GM04503 (cell line): ENCODE measurements at places on chromosomes 1 and 21.

- no peak for DNase-seq
Observed at GRCh38 chr1:1779320-1779675, 1.0 kb upstream of the NADK start.

DNA sequence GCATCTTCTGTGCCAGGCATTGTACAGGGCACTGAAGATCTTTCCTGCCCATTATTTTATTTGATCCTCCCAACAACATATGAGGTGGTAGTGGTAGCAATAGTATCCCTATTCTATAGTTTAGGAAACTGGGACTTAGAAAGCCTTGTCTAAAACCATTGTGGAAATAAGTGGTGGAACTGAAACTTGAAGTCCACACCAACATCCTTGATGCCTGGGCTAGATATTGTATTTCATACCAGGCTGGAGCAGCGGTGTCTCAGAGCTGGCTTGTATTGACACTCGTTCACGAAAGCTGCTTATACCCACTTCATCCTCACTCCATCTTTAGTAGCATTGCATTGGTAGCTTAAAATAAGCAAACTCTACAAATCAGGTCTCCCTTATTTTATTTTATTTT lies 9.7 kb upstream of the CTSS start:
- no peak for DNase-seq

- DNase-seq, result no peak
Observed at GRCh38 chr1:8430476-8430875, 112.6 kb downstream of the SLC45A1 start.

DNA sequence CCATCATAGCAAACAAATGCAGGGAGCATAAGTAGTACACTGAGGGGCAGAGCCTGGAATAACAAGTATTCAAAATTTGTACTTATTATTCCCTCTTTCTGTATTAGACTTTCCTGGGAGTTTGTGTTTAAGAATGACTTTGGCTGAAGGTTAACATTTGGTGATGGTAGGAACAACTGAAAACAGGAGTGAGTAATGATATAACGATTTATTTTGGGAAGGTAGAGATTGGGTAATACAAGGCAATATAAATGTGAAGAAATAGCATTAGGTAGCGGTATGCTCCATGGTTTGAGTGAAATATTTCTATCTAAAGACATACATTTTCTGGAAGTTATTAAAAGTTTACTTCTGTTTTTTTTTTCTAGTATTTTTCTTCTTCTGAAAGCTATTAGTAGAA lies 18.5 kb upstream of the C1orf21 start:
- DNase-seq, result no peak

GRCh38 chr1:23980728-23981070 lies 572 bp upstream of the SRSF10 start:
- DNase-seq, result no peak

DNA sequence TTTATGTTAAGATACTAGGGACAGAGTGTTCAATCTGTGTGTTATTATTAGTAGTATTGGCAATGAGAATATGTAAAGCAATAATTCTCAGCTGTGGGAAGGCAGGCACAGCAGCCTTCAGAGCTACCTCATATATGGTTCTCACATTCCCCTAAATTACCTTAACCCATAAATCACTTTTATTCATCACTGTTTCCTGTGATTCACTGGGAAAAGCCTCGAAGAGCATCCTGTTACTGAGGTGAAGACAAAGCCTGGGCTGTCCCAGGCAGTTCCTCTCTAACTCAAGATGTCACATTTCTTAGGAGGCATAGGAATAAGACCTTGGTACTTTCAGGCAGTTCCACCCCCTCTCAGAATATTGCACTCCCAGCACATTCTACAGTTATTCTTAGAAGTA lies 965.7 kb downstream of the NCAM2 start:
- DNase-seq, result no peak

DNA sequence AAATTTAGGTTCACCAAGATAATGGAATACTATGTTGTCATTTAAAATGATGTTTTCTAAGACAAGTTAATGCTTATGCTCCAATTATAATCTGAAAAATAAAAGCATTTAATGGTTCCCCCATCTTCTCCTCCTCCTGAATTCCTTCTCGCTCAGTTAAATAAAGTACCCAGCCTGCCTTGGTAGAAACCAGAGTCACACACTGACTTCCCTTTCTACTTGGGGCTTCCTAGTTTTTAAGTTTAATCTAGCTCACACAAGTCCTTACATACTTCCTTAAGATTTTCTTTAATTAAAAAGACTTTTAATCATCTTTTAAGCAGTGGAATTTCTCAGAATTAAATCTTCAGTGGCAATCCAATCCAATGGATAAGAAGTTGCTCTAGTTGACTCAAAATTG lies 32.9 kb downstream of the CD58 start:
- DNase-seq, result no peak

DNA sequence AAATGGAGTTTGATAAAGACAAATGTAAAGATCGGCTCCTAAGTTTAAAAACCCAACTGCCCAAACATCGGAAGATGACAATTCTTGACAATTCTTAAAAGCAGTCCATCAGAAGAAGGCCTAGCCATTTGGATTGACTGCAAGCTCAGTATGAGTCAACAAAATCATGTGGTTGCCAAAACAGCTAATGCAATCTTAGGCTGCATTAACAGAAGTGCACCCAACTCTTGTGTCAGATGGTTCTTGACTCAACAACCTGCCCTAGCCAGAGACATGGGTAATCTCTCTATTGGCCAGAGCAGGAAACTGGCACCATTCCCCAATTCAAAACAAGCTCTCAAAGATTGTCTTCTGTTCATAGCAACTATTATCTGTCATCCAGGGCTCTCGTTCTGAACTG lies 9.9 kb upstream of the NCF2 start:
- DNase-seq, result peak; percentile 78

DNA sequence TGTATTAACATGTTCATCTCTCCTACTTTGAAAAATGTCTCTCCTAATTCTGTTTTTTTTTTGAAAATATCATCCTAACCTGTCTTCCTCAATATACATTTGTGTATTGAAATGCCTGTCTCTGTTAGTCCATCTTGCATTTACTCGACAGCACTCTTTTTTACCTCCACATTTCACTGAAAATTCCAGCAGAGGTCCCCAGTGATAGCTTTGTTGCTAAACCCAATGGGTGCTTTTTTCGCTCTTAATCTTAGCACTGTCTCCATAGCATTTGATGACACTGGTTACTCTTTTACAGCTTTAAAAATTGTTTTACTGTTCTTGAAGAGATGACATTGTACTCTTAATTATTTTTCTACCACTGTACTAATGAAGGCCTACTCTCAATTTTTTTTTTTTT lies 10.8 kb downstream of the OSBPL9 start:
- DNase-seq, result no peak

- no peak for DNase-seq
Observed at GRCh38 chr1:163440090-163440489, 118.3 kb downstream of the NUF2 start.

DNA sequence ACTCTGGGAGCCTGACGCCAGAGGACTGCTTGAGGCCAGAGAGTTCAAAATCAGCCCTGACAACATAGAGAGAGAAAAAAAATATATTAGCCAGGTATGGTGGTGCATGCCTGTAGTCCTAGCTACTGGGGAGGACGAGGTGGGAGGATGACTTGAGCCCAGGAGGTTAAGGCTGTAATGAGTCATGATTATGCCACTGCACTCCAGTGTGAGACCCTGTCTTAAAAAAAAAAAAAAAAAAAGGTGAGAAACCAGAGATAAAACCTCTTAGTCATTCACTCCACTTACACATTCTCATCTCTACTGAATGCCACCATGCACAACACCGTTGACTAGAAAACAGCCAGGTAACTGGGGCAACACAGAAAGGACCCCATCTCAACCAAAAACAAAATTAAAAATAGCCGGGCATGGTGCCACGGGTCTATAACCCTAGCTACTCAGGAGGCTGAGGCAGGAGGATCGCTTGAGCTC lies 178.1 kb downstream of the SLC45A1 start:
- no peak for DNase-seq

GRCh38 chr1:158121604-158122254 lies 59.0 kb upstream of the CD1D start:
- no peak for DNase-seq

GRCh38 chr21:32338209-32338921 lies 39.7 kb downstream of the MRAP start:
- no peak for DNase-seq

GRCh38 chr1:64909031-64909430 lies 57.3 kb downstream of the JAK1 start:
- DNase-seq, result no peak

DNA sequence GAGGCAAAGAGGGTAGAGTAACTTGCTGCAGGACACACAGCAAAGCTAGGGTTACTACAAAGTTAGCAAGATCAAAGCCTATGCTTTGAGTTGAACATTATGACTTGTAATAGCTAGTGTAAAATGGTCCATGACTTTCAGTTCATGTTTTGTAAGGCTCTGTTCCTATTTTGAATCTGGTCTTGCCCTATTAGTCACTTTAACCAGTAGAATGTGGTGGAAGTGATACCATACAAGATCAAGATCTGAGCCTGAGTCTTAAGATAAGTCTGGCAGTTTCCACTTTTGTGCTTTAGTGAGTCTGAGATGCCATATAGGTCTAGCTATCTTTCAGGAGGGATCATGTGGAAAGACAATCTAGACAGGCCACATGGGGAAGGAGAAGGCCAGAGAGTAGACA lies 282.1 kb upstream of the BRINP3 start:
- DNase-seq, result no peak

DNA sequence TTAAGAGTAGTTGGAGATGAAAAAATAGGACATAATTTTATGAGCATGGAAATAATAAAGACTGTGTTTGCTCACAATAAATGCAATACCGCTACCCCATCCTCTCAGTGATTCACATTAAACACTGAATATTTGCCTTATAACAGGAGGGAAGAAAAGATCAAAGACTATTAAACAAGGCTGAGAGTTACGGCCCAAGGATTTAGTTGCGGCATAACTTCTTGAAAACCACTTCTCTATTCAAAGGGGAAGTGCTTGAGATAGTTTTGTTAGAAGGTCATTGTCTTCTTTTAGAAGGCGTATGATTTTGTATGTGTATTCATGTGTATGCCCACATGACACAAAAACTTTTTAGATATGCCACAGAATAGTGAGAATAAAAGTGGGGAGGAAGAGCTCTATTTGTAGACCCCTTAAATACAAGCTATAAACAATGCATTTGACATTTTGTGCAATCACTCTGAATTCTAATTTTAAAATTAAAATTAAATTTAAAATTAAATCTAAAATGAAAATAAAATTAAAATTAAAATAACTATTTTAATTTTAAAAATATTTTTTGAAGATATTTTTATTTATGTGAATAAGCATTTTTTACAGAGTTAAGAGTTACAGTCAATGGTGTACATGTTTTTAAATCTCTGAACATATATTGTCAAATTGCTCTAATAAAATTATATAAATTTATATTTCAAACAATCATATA lies 986.6 kb upstream of the ADAMTS5 start:
- DNase-seq, result no peak

DNA sequence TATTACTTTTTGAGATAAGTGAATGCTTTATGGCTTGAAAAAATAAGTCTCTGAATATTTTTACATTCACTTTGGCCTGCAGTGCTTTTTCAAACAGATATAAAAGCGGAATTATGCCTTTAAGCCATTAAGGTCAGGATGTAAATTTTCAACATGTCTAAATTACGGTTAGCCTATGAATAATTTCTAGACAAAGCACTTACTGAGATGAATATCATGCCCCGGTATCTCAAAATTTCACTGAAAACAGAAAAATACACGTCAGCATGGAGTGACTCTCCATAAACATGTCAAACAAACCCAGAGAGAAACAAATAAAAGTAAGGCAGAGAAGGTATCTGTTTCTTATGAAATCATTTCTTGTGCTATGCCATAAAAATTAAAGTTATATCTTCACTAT lies 853.9 kb downstream of the KCNT2 start:
- DNase-seq, result no peak

- DNase-seq, result no peak
Observed at GRCh38 chr1:147822292-147822691, 61.9 kb upstream of the GJA5 start.

GRCh38 chr1:241317676-241318075 lies 39.3 kb downstream of the RGS7 start:
- no peak for DNase-seq
